Right renal cortex interstitium (tissue), 3 donors: ENCODE measurements at places on chromosomes 6 and 20. TPM values are rescaled to one million over a fixed set of nuclear protein-coding genes. Genes with fewer than 3 reads are reported as not detected.

The ZNF337 gene
- 24.8 TPM for polyA plus RNA-seq

The CEP57L1 gene
- polyA plus RNA-seq, result 23.9 TPM

The EFCAB8 gene
- polyA plus RNA-seq, result not detected

The MROH8 gene
- 7.9 TPM for polyA plus RNA-seq

The SLC26A8 gene
- 0.32 TPM for polyA plus RNA-seq

DNA sequence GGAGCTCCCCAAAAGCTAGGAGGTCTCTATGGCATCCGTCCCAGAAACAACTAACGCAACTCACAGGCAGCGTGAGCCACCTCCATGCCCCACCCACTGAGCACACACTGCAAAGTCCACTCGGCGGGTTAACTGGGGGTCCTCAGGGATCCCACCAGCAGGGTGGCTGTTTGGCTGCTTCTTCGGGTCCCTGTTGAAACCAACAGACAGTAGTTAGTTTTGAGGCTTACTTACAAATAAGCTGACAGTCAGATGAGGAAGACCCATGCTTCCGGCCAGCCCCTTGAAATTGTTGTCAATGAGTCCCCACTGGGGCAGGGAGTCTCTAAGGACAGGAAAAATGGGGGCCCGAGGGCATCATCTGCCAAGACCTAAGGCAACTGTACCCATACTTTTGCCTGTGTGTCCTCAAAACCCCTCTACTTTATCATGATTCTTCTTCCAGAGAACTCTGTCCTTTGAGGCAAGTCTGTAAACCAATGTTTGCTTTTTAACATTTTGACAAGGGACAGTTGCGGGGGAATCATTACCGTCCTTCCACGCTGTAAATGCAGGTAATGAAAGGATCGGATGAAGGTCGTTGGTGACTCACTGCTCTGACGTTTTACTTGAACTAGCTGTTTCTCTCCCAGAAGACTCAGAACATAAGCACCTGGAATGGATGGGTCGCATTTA, 2.2 kb upstream of the PCK1 start:
- DNase-seq, result no peak

DNA sequence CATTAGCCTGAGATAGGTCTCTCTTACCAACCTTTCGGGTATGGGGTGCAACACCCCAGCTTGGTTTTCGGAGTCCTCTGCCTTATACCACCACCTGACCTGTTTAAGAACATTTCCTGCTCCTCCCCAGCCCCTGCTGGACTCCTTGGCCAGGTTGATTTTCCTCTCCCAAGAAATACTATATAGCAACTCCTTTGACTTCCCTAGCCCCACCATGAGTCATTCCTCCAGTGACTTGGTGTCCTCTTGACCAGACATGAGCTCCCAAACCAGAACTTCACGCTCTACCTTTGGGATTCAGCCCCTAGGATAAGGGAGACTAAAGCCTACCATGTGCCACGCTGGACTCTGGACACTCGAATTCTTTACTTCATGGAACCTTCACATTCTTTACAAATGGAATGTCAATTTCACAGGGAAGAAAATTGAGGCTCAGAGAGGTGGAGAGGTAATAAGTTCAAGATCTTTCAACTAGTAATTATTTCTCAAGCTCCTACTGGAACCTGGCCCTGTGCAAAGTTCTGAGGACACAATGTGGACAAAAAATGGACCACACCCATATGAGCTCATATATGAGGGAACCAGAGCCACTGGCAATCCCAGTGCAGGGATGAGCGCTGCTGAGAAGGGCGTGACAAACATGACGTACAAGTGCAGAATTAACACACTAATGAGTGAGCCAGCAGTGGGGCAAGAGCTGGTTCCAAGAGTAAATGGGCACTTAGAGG, 48.2 kb downstream of the SIRPA start:
- DNase-seq, result no peak

- DNase-seq, result no peak
Observed at GRCh38 chr6:158206740-158207421, 38.7 kb downstream of the GTF2H5 start.

DNA sequence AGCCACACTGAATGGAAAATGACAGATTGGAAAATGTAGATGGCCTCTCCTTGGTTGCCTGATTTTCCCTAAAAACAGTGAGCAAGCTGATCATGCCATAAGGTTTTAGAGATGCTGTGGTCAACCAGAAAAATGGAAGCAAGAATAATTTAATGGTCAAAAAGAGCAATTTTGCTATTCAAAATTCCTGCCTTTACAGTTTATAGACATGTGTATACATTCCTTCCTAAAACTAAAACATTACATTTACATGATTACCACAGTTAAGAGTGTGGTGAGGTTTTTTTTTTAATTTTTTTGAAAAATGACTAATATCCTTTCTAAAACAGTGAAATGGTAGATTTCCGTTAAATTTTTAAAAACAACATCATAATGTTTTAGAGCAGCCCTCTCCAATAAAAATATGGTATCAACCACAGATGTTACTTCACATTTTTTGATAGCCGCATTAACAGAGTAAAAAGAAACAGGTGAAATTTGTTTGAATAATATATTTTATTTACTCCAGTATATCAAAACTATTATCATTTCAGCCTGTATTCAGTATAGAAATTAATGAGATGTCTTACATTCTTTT, 407.0 kb upstream of the SOX4 start:
- DNase-seq, result no peak

DNA sequence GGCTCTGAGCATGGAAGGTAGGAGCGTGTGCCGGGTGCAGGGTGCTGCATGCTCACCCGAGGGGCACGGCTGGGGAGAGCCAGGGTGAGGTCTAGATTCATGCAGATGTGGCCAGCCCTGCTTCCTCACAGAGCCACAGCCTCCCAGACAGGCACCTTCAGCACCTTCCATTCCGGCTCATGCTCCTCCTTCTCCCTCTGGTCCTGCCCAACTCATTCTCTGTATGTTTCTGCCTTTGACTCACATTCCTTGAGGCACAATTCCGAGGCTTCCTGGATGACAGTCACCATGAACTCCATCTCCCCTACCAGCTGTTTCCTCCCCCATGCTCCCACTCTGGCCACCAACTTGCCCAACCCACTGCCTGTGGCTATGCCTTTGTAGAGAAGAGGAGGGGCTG, 35.4 kb downstream of the DACT2 start:
- DNase-seq, result no peak

DNA sequence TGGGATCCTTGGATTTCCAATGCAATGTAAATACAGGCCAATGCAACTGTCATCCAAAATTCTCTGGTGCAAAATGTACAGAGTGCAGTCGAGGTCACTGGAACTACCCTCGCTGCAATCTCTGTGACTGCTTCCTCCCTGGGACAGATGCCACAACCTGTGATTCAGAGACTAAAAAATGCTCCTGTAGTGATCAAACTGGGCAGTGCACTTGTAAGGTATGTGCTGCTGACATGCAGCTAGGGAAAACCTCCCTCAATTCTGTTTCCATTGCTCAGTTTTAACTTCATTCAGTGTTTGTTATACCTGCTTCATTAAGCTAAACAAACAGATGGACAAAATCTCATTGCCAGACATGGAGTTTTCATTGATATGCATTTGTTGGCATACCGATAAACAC, 397.1 kb downstream of the ARHGAP18 start:
- no peak for DNase-seq

DNA sequence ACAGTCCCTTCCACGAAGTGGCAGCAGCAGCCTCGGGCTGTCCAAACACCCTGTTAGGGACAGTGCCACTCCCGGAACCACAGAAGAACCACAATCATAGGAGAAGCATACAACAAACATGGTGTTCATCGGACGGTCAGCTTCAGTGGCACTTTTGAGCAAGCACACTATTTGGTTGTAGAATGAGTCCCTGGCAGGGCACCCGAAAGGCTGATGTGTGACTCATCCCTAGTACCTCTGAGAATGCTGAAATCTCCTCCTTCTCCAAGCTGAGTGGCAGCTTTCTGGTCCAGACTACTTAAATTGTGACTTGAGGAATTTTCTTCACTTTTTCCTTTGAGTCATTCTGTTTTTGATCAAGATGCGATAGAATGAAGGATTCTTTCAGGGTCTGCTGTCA, 282.5 kb downstream of the ESR1 start:
- DNase-seq, result no peak

DNA sequence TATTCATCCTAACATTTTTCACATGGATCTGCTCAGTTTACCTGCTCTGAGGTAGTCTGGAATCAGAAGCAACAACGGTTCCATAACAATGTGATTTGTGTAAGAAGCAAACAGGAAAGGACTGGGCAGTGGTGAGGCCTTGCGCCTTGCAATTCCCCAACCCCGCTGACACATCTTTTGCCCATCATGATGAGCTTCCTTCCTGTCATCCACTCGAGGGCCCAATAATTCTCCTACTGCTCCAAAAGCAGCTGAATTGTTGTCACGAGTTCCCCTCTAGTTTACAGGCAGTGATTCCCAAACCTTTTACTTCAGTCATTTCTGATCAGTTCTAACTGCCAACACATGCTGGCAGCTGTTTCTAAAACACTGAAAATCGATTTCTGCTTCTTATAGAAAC, 22.9 kb downstream of the STX7 start:
- DNase-seq, result no peak

GRCh38 chr20:8254911-8255582, 123.0 kb downstream of the PLCB1 start:
- DNase-seq, result no peak

DNA sequence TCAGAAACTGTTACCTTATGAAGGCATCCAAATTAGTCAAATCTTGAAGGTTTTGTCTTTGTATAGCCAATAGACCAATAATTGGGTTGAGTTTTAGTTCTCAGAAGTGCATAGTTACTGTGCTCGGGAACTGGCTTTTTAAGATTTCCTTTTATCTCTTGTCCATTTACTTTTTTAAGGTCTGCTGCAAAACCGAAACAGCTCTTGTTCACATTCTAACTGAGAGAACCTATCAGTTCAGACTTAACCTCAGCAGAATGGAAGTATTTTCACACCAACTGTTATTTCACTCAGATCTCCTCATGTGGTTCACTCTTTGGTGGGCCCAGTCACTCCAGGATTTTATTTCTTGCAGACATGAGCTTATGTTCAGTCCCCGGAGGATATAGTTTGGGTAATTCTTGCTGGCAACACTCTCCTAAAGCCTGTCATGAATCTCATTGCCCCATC, 55.5 kb downstream of the TPBG start:
- DNase-seq, result no peak

GRCh38 chr6:32397252-32397920, 9.6 kb downstream of the BTNL2 start:
- no peak for DNase-seq

DNA sequence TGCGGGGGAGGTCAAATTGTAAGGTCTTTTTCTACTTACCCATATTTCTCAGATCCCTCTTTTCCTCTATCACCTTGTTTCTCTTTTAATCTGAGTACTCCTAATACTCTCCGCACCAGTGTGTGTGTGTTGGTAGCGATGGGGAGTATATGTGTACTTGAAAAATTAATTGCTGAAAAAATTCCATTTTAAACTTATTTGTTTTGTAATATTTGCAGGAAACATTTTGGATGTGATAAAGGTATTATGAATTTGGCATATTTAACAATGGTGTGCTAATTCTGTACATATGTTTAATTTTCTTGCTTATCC, 48.1 kb upstream of the MLIP start:
- DNase-seq, result no peak

DNA sequence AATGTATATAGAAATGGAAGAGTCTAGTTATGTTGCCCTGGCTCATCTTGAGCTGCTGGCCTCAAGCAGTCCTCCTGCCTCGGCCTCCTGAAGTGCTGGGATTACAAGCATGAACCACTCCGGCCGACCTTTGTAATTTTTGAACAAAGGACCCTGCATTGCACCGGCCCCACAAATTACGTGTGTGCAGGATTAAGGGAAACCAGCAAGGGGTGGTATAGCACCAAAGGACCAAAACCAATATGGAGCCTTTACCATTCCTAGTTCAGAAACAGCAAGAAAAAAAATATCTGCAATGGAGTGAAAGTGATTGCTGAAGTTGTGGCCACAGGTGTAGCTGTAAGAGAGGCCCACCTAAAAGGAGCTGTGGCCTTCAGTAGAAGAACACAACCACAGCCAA, 8.2 kb upstream of the TRERF1 start:
- no peak for DNase-seq

GRCh38 chr6:35203680-35204079, 10.1 kb upstream of the SCUBE3 start:
- DNase-seq, result no peak

GRCh38 chr6:123176706-123177105, 180.7 kb downstream of the CLVS2 start:
- DNase-seq, result no peak

DNA sequence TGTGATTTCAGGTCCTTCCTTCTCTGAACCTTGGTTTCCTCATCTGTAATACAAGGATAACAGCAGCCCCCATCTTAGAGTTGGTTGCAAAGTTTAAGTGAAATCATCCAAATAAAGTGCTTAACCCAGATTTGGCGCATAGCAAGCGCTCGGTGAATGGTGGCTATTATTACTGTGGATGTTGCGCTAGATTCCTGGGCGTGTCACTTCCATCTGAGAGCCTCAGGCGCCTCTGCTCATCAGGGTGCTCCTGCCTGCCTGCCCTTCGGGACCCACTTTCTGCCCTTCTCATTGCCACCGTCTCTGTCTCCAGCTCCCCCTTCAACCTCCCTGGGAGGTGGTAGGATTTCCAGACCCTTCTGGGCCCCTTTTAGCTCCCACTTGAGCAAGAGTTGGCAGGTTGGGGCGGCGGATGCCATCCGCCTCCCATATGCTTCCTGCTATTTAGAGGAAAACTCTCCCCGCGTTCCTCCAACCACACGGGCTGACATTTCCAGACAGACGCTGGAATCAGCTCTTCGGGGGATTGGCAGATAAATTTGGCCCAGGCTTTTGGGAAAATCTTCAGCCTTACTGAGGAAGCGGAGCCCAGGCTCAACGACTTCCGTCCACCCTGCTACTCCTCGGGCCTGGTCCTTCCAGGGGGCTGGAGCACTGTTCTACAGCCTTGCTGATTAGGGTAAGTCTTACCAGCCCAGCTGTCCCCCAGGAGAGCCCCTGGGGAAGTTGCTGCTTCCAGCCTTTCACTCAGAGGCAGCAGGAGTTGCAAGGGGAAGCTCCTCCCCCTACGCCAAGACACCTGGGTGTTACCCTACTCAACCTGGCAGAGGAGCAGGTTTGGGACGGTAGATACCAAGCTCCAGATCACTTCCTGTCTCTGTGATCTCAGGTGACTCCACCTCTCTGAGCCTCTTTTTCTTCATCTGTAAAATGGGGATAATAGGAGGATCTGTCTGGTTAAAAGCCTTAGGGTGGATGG, 71.5 kb downstream of the DLGAP4 start:
- DNase-seq, result no peak

GRCh38 chr6:140364916-140365315, 990.5 kb upstream of the CITED2 start:
- DNase-seq, result no peak

DNA sequence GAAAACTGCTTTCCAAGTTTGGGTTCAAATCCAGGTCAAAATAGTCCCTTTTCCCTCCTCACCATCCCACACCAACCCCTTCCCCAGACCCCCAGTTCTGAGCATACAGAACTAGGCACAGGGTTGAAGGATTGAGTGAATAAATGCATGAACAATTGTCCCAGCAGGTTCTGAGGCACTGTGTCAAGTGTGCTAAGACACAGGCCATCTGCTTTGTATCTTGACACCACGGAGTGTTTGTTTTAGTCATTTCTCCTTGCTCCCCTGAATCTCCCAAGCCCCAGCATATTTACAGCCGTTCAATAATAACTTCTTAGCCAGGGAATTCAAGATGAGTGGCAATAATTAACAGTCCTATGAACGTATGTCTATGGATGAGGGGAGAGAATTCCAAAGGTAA, 102.8 kb upstream of the JARID2 start:
- no peak for DNase-seq
